Activated T-cell treated with anti-CD3 and anti-CD28 coated beads for 4 hours (primary cell): ENCODE measurements at places on chromosomes 3 and 15.

DNA sequence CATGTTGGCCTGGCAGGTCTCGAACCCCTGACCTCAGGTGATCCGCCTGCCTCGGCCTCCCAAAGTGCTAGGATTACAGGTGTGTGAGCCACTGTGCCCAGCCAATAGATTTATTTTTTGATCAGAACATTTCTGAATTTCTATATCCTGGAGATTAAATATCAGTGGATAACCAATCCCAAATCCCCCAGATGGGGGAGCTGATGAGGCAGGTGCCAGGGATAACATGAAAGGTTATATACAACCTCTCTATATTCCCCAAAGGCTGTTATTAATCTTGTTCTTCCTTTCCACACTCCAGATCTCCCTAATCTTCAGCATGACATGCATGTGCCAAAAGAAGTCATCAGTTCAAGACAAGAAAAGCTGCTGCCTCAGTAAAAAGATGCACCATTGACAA is 112.3 kb downstream of the WDR76 start:
- DNase-seq: no peak

DNA sequence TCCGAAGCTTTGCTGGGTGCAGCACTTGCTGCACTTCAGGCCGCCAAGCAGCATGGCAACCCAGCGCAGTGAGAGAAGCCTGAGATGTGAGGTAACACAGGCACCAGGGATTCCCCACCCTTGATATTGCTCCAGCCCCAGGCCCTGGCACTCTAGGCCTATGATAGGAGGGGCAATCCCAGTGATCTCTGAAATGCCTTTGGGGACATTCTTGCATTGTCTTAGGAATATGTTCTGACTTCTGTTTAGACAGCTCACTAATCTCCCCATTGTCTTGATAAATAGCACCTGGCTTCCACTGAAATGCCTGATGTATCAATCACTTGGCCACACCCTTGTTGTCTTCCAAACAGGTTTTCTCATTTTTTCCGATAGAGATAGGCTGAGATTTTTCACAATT is 102.8 kb downstream of the SOX14 start:
- DNase-seq: no peak

DNA sequence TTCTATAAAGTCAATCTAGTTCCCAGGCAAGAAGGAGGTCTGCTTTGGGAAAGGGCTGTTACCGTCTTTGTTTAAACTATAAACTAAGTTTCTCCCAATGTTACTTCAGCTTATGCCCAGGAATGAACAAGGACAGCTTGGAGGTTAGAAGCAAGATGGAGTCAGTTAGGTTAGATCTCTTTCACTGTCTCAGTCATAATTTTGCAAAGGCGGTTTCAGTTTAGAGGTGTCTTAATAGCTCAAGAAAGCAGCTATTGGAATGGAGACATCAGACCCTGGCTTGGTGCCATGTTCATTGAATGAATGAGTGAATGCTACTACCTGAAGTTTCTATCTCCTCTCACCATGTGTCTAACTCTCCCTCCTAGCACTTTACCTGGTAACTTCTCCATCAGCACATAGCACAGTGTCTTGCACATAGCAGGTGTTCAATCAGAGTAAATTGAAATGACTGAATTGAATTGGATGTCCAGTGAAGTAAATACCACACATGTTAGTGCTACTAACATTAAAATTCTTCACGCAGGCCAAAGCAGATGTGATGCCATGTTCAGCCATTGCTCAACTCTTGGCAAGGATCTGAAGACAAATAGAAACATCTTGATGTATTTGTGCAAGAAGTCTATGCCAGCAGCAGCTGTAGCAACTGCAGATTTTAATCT is 28.2 kb downstream of the CLEC3B start:
- DNase-seq: no peak

GRCh38 chr3:10445561-10446175 is 59.7 kb downstream of the ATP2B2 start:
- no peak for DNase-seq

GRCh38 chr3:142118911-142119310 is 30.4 kb downstream of the TFDP2 start:
- DNase-seq: no peak

DNA sequence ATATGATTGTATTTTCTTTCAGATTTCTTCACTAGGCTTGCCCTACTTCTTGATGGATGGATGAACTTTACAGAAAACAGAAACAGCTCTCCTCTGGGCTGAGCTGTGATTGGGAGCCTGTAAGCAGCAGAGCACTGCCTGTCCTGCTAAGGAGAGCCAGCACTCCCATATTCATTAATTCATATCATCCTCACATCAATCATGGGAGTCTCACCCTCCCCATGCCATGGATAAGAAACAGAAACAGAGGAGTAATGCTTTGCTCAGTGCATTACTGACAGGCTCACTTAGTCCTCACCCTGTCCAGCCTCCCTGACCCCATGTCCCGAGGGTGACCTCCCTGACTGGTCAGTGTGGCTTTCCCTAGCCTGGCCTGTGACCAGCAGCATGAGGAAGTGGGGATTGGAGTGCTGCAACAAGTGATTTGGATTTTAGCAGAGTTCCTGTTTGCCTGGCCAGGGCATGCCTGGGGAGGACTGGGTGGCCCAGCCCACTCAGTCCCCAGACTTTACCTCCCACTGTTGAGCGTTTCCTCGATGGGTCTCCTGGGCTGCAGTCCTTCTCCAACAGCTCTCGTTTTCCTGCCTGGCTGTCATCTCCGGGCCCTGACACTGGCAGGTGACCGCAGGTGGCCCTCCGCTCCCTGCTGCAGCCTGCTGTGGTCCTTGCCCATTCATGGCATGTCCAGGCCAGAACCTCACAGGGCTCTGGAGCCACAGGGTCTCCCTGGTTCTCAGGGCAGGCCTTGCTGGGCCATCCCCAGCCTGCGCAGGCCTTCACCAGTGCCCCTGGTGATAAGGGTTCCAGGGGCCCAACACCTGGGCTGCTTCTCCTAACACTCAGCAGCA is 1.3 kb upstream of the TMIE start:
- no peak for DNase-seq
